ENCODE measurements at places on chromosomes 4 and X.

DNA sequence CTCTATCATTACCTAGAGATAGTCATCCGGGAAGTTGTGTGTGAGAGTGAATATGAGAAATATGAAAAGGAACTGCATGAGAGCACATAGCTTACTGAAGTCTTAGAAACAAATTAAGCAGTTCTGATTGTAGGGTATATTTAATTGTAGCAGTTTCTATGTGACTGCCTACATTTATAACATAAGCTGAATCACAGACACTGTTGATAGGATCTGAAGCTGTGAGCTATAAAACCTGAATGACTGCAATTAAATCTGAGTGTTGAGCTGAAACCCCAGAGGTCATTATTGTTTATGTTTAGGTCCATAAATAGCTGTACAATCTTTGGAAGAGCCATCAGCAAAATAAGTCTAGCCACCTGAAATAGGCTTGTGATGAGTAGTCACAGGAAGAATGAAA lies 210.1 kb upstream of the CXCL13 start:
- no peak for DNase-seq

- no peak for DNase-seq
Observed at GRCh38 chrX:113384628-113385027, 544.0 kb upstream of the AMOT start.

- DNase-seq: no peak
Observed at GRCh38 chr4:40730091-40730679, 19.6 kb upstream of the NSUN7 start.

DNA sequence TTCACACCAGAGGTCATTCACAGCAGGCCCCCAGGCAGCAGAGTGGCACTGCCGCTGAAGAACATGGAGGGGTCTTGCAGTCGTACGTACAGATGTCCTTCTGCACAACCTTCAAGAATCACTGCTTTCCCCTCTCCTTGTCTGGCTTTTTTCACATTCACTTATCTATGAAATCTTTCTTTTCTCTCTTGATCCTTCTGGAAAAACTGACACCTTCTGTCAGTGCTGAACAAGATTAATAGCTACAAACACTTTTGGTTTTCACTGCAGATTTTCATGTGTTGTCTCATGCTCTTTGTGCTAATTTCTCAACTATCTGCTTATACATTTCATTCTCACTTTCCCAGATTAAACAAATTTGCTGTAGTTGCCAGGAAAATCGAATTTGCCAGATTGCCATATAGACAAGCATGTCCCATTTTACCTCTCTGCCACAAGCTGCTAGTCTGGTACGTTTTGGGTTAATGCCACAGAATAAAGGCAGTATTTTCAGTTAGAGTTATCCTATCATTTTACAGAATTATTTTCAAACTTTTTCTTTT lies 83.1 kb downstream of the RPS3A start:
- no peak for DNase-seq

GRCh38 chrX:17415242-17415810 lies 40.3 kb downstream of the NHS start:
- DNase-seq: no peak

DNA sequence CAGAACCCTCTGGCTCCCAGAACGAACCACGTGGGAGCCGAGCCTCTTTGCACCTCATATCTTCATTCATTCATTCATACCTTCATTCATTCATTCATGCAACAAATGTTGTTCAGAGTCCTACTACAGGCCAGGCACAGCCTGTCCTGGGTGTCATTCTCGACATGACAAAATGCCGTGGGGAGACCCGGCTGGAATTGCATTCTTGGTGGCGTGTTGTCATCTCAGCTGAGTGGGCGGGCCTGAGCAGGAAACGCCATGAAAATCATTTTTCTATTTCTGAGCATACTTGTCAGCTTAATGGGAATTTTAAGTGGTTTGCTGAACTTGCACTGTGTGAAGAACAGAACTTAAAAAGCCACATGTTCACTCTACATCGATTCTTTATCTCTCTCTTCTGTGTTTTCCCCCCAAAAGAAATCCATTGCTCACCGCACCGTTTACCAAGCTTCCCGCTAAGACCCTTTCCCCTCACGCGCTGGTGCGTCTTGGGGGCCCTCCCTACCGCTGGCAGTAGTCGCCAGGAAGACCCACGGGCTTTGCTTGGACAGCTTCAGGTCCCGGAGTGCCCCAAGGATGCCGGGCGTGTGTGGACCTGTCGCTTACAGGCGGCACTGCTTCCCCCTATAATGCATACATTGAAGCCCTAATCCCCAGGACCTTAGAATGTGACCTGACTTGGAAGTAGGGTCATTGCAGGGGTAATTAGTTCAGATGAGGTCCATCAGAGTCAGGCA lies 41.6 kb upstream of the HMX1 start:
- DNase-seq: no peak

DNA sequence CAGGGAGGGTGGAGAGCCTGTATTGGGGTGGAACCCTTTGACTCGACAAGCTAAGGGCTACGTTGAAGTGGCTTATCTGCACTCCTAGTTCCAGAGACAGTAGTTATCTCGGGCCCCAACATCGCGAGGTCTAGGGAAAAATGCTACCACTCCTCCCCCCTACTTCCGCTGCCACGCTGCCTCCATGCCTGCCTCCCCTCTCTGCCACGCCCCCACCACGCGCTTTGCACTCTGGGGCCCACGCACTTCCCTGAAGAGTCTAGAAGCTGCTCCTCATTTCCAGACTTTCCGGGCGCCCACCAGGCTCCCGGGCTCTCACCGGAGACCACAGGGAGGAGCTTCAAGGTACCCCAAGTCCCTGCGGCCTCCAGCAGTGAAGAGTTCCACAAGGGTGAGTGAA lies at the start of gene PASD1:
Gene PASD1, plus strand, starts transcription at position 227 of the 400 bp plus-strand sequence. CDS start 37,879 bp downstream, outside the sequence.
- DNase-seq: no peak

DNA sequence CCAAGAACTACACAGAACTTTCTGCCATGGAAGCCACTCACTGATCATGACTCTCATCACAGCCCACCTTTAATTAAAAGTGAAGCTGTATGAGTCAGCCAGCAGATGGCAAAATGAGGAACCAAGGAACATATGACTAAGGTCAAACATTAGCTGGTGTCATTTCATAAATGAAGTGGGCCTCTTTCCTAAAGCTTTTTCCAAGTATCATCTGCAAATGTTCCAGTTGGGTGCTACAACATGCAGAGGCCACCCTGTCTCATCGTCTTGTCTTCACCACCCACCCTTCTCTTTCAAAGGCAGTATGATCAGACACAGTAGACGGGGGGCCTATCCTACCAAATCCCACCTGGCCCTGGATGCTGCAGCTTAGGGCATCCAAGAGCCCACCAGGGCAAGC lies 9.2 kb upstream of the EOLA1 start:
- DNase-seq: no peak

- no peak for DNase-seq
Observed at GRCh38 chrX:16638533-16638932, 11.4 kb upstream of the S100G start.

GRCh38 chrX:132786217-132786616 lies 172.2 kb downstream of the HS6ST2 start:
- DNase-seq: no peak

DNA sequence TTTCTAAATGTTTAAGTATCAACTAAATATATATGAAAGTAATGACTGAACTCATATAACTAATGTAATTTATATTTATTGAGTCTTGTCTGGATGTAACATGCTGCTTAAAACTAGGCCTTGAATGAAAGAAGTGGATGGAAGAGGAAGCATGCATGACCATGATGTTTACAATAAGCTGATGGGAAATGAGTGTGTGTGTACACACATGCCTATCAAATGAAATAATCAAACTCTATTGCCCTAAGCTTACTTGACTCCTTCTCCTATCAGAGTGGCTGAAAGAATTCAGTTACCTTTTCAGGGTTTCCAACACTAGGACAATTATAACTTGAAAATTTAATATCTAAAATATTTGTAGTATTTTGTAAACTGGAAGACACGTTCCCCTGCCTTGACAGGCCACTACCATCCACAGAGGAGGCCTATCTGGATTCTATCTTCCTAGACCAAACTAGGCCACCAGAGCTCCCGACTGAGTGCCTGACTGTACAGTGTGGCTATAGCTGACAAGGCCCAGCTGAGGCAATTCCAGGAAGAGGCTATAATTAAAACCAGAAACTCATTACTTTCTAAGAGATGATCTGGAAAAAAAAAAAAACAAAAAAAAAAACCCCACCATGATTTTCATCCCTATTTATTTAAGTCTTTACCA lies 7.6 kb downstream of the ARSJ start:
- no peak for DNase-seq

DNA sequence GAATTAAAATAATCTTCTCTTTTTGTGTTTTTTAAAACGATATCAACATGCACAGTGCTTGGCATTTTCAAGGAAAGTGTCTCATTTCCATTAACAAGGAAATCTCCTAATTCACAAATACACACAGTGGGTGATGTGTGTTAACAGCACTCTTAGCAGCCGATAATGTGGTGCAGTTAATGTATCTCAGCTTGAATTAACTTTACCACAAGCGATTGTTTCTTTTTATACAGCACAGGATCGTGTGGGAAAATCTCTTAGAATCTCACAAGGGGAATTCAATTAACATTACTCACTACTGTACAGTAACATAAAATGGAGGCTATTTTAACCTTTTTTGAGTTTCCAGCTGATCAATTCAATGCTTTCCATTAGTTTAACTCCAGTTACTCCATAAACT lies 1841.9 kb downstream of the STIM2 start:
- DNase-seq: no peak

DNA sequence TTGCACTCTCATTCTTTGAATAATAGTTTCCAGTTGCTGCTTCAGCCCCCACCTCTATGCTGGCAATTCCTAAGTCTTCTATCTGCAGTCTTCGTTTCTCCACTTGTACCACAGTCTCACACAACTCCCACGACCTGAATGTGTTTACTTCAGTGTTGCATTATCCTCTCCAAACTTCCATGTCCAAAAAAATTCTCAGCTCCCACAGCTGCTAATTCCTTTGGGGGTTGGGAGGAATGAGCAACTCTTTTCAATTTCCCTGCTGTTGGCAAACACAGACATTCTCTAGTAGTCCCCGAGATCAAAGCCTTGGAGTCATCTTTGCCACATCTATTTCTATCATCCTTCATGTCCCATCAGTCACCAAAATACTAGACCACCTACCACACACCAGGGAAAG lies 14.4 kb upstream of the CDS1 start:
- no peak for DNase-seq

- no peak for DNase-seq
Observed at GRCh38 chr4:147597561-147597960, 19.6 kb upstream of the TMEM184C start.

Data from CD4-positive, alpha-beta T cell treated with Interleukin-17A for 4 hours (primary cell).